HuH-7.5 (cell line): ENCODE measurements at places on chromosomes 13 and 19.
A peak's percentile ranks its signal among the peaks of the same experiment; 100 is the strongest.

- DNase-seq, result no peak
Measured at GRCh38 chr13:110089815-110090214, 217.1 kb downstream of the COL4A1 start.

DNA sequence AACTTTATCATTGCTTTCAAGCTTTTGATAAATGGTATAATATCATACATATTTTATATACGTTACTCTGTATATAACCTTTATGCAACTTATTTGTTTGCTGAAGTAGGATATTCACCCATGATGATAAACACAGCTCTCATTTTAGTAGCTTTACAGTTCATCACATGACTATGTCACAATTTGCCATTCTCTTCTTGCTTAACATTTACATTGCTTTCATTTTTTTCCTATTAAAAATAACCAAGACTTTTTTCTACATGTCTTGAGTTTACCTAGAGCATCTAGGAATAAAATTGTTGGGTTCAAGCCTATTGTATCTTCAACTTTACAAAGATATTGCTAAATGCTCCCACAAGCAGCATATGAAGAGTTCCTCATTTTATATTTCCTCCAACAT lies 54.0 kb downstream of the KCNRG start:
- DNase-seq, result no peak

- DNase-seq, result no peak
Measured at GRCh38 chr13:66378894-66379293, 851.2 kb downstream of the PCDH9 start.

GRCh38 chr13:24039621-24040475 lies 120.7 kb upstream of the SPATA13 start:
- no peak for DNase-seq

DNA sequence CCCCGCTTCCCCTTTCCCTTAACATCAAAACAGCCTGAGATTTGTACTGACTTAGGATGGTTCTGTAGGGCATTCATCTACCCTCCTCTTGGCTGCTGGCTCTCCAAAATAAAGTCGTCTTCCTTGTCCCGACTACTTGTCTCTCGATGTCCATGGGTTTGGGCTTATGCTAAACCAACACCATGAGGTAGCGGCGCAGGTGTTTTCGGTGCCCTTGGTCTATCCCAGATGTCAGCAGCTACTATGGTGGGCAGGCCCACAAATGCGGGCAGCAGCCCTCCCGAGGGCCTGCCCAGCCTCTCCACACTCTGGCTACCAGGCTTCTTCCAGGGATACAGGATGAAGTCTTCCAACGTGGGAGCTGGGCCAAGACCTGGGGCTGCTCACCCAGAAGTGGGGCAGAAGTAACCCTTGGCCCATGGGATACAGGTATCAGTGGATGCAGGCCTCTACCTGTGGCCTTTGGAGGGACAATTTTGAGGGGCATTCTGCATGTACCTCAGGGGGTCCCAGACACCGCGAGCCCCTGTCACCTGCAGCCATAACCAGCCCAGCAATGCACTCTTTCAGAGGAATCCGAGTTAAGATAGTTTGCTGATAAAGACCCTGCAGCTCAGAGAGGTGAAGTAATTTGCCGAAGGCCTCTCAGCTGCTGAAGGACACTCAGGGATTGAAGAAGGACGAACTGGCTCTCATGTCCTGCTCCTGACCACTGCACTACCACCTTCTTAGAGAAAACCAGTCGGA lies 47.8 kb upstream of the VSTM2B start:
- DNase-seq, result no peak

GRCh38 chr19:52734331-52734892 lies 432 bp downstream of the ZNF611 start:
- DNase-seq, result peak; percentile 46

DNA sequence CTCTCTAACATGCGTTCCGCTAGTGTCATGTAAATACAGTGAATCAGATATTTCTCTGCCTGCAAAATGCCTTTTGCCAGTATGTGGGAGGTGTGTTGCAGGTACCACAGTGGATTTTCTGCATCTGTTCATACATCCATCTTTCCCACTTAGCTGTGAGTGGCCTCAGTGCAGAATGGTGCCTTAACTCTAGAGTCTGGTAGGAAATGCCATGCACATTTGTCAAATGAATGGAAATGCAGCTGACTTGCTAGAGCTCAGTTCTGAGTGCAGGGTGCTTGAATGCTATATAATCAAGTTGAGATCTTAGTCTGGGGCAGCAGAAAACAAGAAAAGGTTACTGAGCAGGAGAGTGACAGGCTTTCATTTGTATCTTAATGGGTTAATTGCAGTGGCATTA lies 68.2 kb downstream of the LRCH1 start:
- DNase-seq, result no peak

GRCh38 chr19:3161453-3161852 lies 17.1 kb upstream of the S1PR4 start:
- no peak for DNase-seq

- no peak for DNase-seq
Measured at GRCh38 chr19:48480558-48481500, 11.7 kb downstream of the CYTH2 start.

- DNase-seq, result no peak
Measured at GRCh38 chr19:29372091-29372415, 153.7 kb upstream of the VSTM2B start.

DNA sequence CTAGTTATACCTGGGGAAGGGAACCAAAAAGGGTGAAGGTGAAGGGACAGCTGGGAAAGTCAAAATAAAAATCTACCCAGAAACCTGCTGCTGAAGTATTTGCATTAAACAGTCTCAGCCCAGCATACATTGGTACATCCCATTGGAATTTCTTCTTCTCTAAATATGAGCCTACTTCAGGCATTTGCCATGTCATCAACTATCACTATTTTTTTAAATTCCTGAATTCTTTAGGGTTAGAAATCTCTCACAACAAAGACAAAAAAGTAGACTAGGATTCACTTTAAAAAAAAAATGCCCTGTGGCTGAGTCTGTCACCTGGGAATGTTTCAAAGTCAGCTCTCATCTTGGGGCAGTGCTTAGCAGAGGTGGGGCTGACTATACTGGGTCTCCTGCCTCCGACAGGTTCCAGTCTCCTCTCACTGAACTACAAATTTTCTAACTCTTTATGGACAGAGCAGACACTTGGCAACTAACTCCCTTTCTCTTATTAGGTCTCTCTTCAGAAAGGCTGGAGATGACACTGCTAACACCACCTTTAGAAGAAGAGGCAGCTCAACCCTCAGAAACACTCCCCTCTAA lies 141.2 kb downstream of the LHFPL6 start:
- no peak for DNase-seq

DNA sequence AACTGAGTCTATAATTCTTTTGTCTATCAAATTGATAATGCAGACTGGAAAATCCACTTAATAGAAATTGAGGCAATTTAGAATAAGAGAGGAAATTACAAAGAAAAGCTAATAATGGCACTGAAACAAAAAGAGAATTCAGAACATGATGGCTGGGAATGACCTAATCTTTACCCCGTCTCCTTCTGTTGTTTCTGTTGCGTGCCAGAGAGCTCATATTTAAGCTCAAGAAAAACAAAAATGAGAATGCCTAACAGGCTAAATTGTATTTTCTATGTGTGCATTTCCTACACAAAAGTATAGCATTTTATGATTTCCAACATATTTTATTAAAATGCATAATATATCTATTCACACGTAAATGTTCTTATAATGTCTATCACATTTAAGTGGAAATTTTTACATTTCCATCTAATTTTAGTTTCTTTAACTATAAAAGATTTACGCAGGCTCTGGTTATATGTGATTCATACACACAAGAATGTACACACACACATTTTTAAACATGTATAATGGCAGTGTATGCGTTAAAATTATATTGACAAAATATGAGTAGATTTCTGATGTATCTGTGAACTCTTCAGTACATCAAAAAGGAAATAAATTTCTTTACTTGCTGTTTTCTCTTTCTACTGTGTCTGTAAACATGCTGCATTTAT lies 432.3 kb downstream of the SLITRK6 start:
- DNase-seq, result no peak

DNA sequence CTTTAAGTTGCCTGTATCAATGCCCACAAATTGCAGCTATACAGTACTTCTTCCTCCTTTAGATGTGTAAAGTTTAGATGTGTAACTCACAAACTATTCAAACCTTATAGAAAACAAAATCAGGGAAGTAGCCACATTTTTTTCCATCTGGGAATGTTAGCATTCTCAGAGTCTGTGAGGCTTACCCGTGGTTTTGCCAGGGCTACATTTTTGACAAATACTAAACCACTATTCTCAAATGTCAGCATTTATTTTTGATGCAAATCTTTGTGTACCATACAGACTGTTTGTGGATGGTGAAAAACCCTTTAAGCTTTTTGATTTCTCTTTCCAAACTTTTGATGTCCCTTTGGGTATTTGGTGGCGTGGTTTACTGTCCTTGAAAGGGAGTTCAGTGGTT lies 216.4 kb downstream of the POSTN start:
- DNase-seq, result no peak

DNA sequence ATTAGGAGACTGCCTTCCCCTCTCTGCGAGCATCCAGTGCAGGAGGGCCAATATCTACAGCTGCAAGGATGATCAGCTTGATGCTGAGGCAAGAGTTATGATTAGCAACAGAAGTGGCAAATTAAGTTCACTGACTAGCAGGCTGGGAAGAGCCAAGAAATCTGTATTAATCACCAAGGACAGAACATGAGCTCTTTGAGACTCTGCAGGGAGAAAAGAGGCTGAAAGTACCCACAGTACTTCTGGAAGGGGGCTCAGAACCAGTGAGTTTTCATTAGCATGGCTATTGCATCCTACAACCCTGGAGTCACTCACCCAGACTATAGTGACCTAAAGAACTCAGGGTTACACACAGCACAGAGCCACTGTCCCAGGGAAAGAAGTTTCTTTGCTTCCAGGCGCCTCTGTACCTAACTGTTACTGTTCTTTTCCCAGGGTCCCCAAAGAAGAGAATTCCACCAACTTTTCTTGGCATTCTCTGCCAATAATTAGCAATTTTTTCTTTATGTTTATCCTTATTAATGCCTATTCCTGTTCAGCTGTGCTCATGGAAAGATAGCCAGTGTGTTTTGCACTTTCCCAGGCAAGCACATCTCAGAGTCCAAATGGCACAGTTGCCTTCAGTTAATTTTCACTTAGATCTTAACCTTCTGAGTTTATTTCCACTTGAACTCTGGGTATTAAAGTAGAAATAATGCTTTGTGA lies 25.8 kb upstream of the MEDAG start:
- no peak for DNase-seq

GRCh38 chr13:112072534-112073244 lies 5.7 kb downstream of the SOX1 start:
- DNase-seq, result no peak

DNA sequence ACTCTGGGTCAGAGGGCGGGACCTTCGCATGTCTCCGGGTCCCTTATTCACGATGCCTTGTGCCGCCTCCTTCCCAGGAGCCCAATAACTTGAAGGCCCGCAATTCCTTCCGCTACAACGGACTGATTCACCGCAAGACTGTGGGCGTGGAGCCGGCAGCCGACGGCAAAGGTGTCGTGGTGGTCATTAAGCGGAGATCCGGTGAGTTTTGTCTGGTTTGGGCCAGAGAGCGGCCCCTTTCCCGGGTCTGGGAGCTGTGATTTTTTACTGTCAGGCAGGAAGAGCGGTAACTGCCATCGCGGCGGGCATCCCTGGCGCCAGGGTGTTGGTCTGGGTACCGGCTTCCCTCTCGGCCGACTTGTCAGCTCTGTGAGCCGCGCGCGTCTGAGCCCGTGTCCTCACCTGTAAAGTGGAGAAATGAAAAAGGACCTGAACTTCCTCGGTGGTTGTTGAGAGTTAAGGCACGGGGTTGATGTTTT lies 800 bp downstream of the RPL28 start:
- DNase-seq, result no peak

DNA sequence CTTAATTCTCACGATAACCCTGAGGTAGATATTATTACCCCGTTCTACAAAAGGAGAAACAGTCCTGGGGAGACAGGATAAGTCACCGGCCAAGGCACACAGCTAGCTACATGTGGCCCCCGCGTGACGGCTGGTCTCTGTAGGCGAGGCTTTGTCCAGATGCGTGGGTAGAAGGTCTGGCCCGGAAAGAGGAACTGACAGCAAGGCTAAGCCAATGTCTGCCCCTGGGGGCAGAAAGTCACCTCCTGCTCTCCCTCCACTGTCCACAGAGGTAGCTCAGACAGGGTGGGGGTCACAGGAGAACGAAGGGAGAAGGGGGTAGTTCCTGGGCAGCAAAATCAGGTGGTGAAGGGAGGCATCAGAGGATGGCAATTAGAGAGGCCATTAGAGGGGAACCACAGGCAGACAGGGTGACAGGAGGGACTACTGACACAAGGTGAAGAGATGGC lies 1.8 kb downstream of the APOC4 start:
- DNase-seq, result no peak

DNA sequence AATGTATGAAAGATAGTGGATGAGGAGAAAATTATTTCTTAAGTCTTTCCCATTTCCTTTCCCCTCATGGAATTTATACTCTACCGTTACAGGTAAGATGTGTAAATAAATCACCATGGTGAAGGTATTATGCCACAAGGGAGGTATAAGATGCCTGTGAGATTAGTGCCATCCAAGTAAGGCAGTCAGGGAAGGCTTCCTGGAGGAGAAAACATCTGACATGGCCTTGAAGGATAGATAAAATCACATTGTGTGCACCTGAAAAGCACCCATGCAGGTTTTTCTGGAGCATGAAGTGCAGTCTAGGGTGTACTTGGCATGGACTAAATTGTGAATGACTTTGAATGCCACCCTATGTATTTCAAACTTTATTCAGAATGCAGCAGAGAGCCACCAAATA lies 15.3 kb downstream of the MBNL2 start:
- DNase-seq, result no peak

DNA sequence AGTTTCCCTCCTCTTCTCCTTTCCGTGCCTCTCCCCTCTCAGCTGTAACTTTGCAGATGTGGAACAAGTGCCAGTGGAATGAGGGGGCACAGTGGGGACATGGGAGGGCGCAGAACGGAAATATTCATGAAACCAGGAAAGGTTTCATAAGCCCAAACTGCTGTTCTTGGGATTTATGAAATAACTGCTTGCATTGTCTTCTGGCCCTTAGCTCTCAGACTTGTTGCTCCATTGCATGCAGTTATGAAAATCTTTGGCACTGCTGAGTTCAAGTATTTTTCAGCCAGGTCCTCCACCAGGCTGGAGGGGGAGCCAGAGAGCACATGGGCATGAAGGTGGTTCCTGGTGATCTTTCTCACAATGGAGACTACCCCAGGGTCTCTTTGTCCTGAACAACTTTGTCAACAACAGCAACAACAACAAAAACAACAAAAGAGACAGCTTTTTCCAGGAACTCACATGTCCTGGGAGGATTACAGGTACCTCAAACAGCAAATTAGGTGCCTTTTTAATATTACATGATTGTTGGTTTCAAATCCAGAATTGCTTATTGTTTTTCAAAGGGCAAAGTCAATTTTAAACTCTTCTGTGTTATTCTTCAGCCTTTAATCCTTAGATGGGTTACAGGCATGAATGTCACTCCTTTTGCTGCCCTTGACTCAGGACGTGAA lies 1.5 kb downstream of the RGCC start:
- peak; percentile 78 for DNase-seq
